ENCODE measurements at places on chromosomes 11 and 22.

DNA sequence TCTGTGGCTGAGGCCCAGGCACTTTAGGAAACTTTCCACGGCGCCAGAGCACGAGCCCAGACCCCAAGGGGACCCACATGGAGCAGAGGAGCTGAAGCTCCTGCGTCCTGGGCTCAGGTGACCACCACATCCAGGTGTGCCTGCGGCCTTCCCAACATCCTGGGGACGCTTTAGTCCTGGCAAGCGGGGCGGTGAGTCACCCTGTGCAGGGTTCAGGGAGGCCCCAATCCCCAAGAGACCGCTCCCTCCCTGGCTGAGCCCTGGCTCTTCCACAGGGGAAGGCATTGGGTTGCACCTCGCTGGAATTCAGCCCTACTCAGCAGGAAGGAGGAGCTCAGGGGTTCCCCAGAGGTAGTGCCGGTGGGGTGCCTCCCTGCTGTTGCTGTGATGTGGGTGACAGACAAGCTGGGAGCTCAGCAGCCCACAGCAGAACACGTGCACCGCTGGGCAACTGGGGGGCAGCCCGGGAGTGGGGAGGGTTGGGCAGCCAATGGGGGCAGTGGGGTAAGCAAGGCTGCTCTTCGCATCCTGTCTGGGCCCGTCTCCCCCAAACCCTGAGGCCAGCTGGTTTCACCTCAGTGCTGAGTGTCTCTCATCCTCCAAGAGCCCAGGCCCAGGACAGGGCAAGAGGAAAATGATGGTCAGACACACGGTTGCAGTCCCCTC lies 802.8 kb downstream of the BRD1 start:
- no peak for DNase-seq

DNA sequence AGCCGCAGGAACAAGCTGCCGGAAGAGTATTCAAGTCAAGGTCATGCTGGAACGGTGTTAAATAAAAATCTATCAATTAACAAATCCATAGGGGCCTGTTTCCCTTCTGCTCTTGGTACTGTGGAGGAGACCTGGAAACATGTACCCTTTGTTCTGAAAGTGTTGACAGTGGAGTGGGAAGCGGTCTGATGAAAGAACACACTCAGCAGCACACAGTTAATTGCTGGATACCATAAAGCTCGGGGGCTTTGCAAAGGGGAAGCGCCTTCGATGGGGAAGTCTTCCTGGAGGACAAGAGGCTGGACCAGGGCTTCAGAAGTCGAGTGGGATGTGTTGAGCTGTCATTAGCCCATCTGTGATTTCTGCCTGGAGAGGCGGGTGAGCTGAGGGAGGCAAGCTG lies 112.5 kb upstream of the CLPB start:
- no peak for DNase-seq

- DNase-seq: no peak
Measured at GRCh38 chr11:30254307-30255298, 23.8 kb downstream of the FSHB start.

DNA sequence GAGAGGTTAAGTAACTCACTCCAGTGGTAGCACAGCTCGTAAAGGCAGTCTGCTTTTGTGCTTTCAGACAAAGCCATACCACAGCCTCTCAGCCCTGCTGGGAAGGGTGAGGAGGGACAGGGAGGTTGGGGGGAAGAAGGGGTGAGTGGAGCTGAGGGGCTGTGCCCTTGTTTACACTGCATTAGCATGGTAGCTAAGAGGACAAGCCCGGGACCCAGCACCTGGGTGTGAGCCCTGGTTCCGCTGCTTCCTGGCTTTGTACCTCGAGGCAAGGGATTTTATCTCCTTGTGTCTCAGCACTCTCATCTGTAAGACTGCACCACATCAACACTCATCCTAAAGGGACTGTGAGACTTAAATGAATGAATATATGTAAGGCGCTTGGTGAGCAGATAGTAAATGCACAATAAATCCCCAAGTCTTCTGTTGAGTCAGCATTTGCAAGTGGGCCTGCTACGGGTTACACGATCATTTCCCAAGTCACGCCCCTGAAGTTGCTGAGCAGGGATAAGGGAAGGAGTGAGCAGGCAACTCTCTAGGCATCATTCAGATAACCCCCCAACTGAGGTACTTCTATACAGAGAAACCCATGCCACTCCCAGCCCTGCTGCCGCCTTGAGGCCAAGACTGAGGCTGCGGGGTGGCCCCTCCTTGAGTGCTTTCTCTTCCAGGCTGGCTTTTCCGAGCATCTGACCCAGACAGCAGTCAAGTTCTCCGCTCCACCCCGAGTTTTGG lies 7.5 kb downstream of the RASD2 start:
- DNase-seq: no peak

DNA sequence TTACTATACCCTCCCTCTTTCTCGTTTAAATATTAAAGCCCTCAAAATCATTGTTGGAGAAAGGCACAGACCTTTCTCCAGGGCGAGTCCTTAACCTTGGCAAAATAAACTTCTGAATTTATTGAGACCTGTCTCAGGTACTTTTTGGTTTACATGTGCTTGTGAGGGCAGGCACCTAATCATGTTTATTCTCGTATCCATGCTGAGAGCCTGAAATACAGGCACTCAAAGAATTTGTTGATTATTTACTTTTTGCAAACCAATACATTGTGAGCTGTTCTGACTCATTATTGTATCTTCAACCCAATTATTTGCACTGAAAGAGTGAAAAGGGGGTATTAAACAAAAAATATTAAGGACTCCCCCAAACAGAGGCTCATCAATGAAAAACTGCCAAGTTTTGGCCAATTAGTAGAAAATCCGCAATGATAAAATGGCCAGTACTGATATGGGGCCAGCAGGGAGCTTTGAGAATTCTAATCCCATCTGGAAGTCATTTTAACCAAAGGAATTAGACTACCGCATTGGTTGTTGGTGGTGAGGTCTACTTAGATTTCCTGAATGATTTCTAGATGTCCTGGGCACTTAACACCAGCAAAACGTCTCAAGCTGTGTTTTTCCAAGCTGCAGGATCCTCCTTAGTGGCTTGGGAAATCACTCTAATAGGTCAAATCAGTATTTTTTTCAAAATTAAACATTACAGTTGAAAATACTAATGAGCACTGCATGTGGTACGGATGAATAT lies 157.3 kb downstream of the SWAP70 start:
- DNase-seq: no peak

GRCh38 chr11:111540114-111540936 lies at the start of gene LAYN:
TSS of gene LAYN (plus strand) at chr11:111540720. CDS start at chr11:111540844, 124 bp downstream.
- no peak for DNase-seq

DNA sequence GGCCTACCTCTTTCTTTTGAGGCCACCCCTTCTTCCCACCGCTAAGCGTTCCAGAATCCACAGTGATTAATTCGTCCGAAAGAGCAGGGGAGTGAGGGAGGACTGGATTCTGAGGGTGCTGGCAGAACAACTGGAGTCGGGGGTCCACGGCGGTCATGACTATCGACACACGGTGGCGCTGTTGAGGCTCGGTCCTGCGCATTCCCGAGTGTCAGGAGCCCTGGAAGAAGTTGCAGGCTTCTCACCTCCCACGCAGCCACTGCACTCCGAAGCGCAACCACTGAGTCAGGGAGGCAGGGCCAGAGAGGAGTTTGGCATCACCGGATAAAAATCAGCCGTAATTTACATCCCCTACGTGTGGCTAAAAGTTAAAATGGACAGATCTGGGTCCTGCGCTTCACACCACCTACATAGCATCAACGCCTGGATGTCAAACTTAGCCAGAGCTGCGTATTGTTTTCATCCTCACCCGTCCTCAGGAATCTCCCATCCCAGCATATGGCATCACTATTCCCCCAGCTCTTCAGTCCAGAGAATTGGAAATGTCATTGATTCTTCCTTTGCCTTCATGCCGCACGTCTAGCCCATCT lies 10.7 kb upstream of the CTSF start:
- peak; percentile 88 for DNase-seq

- no peak for DNase-seq
Measured at GRCh38 chr22:37811867-37812266, 4.1 kb downstream of the GCAT start.

DNA sequence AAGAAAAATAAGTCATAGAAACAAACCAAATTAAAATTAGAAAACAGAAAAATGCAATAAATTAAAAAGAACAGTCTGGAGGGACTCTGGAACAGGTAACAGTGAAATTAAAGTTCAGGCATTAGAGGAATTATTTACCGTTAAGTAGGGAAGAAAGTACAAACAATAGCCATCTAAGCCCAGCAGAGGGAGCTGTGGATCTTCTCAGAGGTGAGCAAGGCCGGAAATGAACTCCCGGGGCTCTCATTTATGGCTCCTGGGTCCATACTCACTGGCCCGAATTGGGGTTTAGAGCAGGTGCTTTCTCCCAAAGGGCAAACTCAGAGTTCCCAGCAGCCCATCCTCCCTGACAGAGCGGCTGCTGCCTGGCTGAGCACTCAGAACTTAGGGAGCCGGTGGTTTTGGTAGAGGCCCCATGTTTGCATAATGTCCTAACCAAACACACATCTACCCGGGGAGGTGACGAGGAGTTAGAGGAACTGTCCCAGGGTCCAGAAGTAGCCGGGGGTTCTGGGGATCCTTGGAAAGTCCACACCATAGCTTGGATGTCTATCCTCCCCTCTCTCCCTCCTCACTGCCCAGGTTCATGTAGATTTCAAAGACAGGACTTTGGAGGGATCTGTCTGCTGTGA lies 87.8 kb upstream of the VPREB1 start:
- DNase-seq: peak; percentile 75

DNA sequence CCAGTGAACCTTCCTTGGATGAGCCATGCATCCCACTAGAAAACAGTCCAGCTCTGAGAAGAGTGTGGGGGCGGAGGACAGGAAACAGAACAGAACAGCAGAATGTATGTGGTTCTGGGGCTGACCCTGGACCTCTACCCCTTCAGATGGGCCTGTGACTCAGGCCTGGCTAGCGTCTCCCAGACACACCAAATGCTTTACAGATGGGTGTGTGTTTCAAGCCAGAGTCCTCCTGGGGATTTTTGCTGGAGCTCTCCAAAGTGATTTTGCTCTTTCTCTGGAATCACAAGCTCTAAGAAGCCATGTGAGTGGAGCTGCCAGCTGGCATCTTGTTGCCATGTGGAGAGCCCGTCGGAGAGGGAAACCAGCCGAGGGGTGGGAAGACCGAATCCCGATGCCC lies 13.2 kb upstream of the C1QTNF4 start:
- no peak for DNase-seq

DNA sequence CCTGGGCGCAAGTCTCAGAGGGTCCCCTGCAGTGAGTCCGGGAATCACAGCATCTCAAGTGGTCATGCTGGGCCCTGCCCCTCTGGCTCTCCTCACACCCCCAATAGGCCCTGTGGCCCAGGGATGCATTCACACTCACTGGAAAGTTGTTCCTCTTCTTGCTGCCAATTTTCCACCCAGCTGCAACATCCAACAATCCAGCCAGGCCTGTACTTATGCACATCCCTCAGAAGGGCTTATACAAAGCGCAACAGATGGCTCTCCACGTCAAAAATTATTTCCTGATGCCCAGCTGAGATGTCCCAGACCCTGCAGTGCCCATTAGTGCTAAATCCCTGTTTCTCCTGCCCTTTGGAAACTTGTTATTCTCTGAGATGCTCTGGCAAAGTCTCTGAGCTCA lies 407.8 kb upstream of the NARS2 start:
- no peak for DNase-seq

- DNase-seq: no peak
Measured at GRCh38 chr11:104792861-104793260, 105.4 kb downstream of the CASP12 start.

- no peak for DNase-seq
Measured at GRCh38 chr11:61303725-61304124, 8.6 kb upstream of the VWCE start.

DNA sequence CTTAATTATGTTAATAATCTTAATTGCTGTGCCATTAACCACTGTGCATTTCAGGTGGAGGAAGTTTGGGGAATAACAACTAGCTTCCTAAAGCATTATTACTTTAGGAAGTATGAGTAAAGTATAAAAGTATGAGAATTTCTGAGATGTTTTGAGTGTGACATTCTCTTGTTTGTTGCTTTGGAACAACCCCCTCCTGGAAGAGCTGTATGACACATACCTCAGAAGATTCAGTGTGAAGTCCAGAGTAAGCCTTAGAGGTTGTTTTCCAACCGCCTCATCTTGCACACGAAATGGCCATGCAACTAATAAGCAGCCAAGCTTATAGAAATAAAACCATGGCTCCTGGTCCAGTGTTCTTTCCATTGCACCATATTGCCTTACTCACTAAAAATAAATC lies 21.7 kb downstream of the CCDC81 start:
- no peak for DNase-seq

- DNase-seq: no peak
Measured at GRCh38 chr22:50307890-50308596, 597 bp upstream of the PLXNB2 start.

- DNase-seq: no peak
Measured at GRCh38 chr11:69078930-69079605, 30.3 kb downstream of the TPCN2 start.

DNA sequence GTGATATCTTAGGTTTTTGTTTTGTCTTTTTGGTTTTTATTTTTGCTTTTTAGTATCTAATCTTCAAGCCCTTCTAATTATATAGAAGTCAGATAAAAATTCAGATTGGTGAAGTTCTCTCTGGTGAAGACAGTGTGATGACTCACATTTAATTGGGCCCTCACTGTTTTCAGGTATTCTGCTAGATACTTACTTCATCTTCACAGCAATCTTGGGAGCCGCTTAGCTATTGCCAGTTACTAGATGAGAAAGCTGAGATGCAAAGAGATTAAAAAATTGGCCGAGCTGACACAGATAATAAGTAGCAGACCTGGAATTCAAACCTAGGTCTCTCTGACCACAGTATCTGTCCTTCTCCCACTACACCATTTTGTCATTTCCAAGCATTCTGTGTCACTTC lies 75.0 kb downstream of the PPP2R1B start:
- no peak for DNase-seq

- DNase-seq: peak; percentile 74
Measured at GRCh38 chr22:50190182-50190940, 4.6 kb downstream of the TRABD start.

DNA sequence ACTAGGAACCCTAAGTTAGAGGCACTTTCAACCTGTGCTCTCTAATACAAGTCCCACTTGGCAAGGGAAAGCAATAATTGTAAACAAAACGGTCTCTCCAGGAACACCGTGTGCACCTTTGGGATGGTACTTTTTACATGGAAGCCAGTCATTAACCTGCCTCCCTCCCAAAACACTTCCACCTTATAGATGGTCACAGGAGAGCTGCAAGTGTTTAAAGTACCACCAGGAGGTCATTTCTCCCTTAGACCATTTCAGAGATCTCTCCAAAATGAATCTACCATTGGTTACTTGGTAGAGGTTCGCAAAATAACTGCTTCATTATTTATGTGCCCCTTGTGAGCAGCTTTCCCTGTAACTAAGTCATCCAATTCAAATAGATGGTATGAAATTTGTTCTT lies 375.3 kb downstream of the DYNC2H1 start:
- DNase-seq: no peak

- DNase-seq: no peak
Measured at GRCh38 chr22:36612458-36612857, 83.5 kb upstream of the EIF3D start.

Data from stimulated activated CD4-positive, alpha-beta T cell treated with anti-CD3 and anti-CD28 coated beads, Interleukin-4, amount 100 ng/mL, for 24 hours (primary cell).